ENCODE measurements at places on chromosomes 1 and 21.

- no peak for DNase-seq
These were observed 17.3 kb downstream of the S1PR1 start for GRCh38 chr1:101253976-101254674.

- DNase-seq, result no peak
These were observed 95.3 kb upstream of the DISP3 start for GRCh38 chr1:11383553-11384169.

DNA sequence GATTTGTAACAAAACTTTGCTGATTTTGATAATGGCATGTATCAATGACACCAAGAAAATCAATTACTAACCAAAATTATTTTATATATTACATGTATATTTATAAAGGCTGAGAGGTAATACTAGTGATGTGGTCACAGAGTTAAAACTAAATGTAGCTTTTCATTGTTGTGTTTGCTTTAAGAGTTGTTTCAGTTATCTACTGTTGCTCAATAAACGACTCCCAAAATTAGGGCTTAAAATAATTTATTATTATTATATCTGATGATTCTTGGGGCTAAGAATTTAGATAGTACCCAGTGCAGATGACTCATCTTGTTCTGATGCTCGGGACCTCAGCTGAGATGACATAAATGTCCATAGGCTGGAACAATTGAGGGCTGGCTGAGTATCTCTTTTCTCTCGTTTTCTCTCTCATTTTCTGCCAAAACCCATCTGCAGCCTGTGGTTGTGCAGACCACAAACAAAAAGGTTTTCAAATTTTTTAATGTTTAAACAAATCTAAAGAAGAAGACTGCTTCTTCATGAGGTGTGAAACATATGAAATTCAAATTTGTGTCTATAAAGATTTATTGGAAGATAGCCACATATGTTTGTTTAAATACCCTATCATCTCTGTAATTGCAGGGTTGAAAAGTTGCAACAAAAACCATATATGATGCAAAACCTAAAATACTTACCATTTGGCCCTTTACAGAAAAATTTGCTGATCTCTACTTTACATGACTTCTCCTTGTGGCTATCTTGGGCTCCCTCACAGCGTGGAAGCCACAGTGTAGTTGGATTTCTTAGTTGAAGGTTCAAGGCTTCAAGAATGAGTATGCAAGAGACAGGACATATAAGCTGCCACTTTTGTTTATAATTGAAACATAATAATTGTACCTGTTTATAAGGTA is 14.8 kb upstream of the PTPRC start:
- no peak for DNase-seq

DNA sequence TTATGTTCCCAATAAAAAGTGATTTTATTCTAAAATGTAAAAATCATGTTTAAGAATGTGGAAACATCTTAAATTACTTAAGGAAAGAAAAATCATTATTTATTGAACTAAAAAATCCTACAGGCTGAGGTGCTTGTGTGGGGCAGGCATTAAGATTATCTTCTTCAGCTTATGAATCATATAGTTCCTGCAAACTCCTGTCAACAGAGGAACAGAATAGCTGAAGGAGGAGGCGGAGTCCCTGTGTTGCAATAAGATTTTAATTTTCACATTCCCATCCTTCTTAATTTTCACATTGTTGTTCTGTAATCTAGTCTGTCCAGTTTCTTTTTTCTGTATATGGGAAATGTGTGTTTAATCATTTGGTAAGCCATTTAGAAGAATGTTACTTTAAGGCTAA is 20.6 kb upstream of the OLFML3 start:
- no peak for DNase-seq

GRCh38 chr1:157691285-157691920 is 9.2 kb downstream of the FCRL3 start:
- peak; percentile 15 for DNase-seq

DNA sequence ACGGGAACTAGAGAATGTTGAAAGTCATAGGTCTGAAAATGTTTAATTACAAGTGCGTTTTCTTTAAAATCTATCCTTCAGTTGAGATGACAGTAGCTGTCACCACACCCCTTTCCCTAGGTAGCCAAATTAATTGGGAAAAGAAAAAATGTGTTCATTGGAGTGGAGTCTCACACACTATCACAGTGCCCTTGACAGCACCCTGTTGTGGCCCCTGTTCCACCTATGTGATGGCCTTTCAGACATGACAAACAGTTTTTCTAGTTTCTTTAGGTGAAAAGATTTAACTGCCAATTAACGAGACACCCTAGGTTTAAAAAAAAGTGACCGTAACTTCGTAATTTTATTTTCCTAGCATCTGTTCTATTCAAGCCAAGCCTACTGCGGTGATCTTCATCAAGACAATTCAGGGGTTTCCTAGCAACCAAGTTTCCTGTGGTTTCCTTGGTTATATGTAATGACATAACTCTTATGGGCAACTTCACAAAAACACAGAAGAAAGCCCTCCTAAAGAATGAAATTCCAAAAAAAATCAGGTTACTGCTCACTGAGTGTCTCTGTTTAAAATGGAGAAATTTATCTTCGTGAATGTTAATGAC is 298.3 kb downstream of the PDE4B start:
- no peak for DNase-seq

DNA sequence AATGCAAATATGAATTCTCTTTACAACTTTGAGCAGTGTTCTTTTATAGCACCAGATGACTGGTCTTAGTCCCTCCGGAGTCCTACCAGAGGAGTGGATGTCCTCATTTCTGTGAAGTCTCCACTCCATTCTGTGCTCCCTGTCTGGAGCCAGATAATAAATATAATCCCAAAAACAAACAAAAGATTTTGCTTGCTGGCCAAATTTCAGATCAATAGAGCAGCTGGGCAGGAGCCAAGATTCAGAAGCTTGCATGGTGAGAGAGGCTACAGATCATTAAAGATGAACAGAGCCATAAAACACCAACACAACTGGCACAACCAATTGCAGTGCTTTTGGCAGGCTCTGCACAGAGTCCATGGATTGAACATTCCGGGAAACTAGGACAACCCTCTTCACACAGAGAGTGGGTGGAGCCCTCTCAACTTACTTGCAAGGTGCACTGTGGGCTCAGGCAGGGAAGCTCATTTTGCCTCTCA is 231.5 kb upstream of the SNX7 start:
- DNase-seq, result no peak

DNA sequence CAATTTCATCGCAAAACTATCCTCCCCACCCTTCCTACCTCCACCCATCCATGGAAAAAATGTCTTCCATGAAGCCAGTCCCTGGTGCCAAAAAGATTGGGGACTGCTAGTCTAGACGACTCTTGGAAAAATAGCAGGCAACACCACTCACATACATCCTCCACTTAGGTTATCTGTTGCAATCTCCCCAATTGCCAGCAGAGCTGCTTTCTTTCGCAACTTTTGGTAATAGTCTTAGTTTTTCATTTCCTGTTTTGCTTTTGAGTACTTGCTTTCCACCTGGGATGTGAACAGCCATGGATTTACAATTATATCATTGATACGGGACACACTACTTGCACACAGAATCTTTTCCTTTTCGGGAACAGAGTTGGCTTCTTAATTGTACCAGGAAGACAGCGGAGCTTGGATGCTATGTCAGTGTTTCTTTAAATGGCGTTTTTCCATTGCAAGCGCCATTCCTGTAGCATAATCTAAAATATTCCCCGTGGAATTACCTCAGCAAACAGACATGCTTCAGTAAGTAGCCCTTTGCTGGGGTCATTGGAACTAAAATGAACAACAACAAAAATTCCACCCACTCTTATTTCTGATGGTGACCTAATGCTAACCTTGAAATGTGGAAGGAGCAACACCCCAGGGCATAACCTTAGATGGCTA is 183.3 kb upstream of the ADGRL2 start:
- DNase-seq, result no peak

- DNase-seq, result no peak
These were observed 7.2 kb upstream of the OR10X1 start for GRCh38 chr1:158586942-158587341.

- no peak for DNase-seq
These were observed 51.5 kb upstream of the EPS8L3 start for GRCh38 chr1:109814993-109815786.

DNA sequence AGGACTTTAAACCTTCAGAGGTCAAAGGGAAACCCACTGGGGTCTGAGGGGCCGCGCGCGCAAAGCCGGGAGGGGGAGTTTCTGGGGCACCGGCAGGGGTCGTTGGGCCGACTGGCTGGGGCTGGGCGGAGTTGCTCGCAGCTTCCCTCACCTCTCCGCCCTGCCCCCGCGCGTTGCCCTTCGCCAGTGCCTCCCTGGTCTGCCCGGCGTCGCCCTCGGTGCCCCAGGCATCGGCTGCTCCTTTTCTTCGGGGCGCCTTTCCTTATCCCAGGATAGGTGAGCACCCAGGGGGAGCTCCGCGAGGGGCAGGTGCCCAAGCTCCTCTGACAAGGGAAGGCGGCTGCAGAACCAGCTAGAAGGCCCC is 390 bp upstream of the NGF start:
- no peak for DNase-seq

DNA sequence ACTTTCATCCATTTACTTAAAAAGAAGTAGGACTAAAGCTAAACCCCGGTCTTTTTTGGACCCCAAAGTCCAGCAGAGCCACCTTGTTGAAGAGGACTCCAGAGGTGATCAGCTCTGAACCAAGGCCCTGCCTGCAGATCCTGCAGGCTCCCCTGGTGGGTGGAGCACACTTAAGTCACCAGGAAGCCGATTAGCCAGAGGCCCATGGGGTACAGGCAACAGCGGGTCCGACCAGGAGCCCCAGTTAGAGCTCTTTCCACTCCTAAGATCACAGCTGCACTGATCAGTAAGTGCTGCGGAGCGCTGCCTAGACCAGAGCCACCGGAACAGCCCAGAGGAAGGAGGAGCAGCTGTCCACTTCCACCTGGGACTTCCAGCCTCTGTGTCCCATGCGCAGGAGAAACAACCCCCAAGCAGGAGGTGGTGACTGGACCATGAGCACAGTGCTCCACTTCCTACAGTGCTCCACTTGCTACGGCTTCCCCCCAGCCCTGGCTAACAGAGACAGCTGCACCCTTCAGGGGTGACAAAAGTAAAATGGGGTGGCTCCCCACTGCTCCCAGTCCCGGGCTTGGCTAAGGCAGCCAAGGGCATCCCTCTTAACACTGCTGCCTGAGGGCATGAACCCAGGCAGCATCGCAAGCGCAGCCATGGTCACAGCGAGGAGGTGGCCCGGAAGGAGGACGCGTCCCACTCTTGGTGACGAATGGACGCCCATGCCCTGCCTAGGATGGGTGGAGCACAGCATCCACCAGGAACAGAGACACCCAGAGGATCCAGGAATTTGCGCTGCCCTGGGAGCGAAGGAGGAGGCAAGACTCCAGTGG is 58.0 kb downstream of the NPHP4 start:
- DNase-seq, result no peak

GRCh38 chr1:238469146-238469631 is 578.5 kb upstream of the ZP4 start:
- DNase-seq, result no peak

- peak; percentile 51 for DNase-seq
These were observed 24.1 kb downstream of the GPR3 start for GRCh38 chr1:27416387-27417111.

DNA sequence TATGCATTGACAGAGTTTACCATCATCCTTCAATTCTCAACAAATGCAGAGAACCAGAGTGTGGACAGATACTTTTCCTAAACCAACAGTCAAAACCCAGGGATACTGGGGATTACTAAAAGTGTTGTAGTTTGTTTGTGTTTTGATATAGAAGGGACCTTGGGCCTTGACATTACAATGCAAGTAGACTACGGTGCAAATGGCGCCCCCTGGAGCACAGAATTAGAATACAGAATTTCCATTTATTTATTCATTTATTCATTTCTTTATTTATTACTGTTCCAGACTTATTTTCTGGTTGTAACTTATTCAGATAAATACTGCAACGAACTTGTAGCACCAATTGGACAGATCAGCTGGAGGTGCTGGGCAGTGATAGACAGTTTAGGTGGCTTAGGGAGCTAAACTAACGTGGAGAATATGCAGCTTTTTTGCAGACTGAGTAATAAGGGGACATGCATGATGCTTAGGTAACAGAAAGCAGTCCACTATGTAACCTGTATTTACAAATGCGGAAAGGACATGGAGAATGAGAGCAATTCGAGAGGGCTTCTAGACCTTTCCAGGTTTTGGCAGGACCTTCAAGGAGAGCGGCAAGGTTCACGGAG is 42.6 kb downstream of the KIRREL1 start:
- no peak for DNase-seq

DNA sequence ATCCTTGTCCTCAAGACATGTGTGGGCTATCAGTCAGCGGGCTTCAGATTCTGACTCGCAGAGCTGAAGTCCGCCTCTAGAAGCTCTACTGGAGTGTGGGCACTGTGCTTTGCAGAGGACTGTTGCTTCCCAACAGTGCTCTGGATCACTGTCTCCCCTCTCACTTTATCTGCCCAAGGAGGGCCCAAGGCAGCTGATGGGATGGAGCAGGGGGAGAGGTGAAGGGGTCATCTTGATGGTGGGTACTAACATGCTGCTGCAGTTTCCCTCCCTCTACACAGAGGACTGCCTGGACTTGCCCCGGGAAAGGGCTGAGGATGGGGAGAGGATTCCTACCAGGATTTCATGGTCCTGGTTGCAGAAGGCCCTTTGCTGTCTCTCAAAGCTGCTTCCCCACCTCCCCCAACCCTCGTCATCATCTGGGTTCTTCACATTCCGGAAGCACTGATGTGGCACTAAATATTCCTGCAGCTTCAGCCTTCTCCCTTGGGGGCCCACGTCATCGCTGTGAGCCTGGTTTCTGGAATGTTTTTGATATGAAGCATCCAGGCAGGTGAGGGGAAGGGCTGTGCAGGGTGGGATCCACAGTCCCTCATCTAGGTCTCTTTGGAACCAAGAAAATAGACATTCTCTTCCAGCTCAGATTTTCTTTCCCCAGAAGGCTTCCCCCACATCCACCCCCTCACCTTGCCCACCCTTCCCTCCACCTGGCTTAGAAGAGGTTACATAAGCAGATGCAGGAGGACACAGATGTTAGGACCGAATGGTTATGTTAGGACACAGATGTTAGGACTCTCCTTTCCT is 23.2 kb downstream of the NUAK2 start:
- DNase-seq, result no peak

Data from DMS 273 treated with DMSO at 0.1 percent for 48 hours (cell line).